T-helper 9 cell (primary cell): ENCODE measurements at places on chromosomes 7 and 10.

DNA sequence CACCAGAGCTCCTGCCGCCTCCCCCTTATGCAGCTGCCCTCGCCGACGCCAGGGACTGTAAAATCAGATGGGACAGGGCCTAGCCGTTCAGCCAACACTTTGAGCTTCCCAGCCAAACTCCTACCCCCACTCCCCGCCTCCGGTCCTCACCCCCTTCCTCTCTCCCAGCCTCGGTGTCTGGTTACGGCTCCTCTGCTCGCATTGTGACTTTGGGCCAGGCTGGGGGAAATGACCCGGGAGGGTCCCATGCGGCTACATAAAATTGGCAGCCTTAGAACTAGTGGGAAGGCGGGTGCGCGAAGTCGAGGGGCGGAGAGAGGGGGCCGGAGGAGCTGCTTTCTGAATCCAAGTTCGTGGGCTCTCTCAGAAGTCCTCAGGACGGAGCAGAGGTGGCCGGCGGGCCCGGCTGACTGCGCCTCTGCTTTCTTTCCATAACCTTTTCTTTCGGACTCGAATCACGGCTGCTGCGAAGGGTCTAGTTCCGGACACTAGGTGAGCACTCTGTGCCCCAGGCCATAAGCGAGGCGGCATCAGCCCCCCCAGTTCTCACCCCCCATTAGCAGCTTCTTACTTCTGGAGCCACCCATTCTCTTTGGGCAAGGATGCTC, at the start of gene KAZALD1:
TSS of gene KAZALD1 (plus strand) at position 366 of the 608 bp plus-strand sequence. CDS start 604 bp downstream, outside the sequence.
- no peak for DNase-seq

GRCh38 chr10:63236113-63236935, 103.2 kb downstream of the NRBF2 start:
- no peak for DNase-seq

DNA sequence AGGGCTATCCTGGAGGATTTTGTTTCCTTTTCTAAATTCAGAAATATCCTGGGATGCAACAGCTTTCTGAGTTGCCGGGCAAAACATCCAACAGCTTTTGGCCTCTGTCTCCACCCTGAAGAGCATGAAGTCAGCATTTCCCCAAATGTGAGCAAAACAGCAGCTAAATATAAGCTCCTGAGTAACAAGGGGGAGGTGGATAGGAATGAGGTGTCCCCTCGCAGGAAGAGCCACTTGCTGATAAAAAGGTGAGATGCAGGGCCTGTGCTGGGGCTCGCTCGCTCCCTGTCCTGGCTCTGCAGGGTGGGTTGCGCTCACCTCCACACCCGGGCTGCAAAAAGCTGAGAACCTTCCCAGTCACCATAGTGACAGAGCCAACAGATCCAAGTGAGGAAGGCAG, 264.3 kb downstream of the ZEB1 start:
- DNase-seq, result no peak

GRCh38 chr10:4431114-4431863, 394.7 kb upstream of the AKR1E2 start:
- DNase-seq, result no peak

GRCh38 chr10:96133135-96133534, 3.0 kb downstream of the ZNF518A start:
- DNase-seq, result no peak

DNA sequence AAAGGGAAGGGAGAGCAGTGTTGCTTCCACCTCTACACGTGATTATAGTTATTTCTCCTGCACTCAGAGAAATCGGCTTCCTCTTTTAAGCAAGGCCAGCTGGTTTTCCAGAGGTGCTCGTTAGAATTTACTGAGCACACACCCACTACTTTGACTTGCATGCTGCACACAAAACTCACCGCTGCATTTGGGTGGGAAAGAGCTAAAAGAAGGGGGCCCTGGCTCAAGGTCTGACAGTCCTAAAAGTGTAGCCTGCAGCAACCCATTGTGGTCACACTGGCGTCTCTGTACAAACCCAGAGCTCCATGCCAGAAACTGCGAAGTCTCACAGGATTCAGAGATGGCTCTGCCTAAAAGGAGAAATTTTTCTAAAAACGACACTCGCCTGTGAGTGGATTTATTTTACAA, 133.7 kb downstream of the SLC25A13 start:
- DNase-seq, result no peak

DNA sequence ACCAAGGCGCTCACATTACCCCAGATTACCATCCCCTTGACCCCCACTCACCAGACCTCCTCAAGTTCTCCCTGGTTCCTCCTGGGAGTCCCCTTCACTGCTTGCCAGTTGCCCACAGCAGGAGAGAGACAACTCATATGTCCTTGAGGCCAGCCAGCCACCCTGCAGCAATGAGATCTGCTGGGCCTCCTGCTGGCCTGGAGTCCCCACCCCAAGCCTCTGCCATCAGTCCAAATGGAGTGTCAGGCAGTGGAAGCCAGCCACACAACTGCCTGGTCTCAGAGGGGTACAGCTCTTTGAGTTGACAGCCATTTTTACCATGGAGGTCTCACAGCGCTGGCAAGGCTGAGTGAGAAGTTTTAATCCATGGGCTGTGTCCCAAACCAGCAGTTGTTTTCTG, 53.0 kb upstream of the EXOC4 start:
- no peak for DNase-seq

DNA sequence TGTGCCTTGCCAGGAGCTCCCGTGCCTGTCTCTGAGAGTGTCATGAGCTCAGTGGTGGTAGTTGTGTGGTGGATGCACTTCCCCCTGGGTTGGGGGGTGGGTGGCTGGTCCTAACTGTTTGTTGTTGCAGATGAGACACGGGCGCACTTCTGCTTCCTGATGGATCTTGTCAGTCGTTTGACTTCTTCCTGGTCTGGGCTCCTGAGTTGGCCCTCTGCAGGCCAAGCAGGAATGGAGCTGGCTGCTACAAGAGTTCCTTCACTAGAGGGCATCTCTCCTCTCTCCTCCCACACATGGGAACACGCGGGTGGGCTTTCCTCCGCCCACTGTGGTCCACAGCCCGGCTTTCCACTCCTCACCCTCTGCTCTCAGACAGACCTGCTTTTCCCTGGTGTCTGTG, 82.0 kb downstream of the BMS1 start:
- no peak for DNase-seq

DNA sequence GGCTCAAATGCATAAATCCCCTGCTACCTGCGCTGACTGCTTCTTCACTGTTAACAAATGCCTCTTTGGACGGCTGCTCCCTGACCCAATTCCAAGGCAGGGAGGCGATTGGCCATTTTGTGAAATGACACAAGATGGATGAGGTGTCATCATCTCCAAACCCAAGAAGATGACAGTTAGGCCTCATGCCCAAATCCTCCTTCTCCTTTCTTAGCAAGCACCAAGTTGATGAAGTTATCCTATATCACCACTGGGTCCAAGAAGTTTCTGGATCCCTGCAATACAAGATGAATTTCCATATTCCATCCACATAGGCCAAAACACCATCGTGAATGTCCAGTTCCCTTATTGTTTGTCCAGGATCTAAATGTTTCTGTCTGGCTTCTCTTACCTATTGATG, 98.5 kb upstream of the RAB11FIP2 start:
- DNase-seq, result no peak

DNA sequence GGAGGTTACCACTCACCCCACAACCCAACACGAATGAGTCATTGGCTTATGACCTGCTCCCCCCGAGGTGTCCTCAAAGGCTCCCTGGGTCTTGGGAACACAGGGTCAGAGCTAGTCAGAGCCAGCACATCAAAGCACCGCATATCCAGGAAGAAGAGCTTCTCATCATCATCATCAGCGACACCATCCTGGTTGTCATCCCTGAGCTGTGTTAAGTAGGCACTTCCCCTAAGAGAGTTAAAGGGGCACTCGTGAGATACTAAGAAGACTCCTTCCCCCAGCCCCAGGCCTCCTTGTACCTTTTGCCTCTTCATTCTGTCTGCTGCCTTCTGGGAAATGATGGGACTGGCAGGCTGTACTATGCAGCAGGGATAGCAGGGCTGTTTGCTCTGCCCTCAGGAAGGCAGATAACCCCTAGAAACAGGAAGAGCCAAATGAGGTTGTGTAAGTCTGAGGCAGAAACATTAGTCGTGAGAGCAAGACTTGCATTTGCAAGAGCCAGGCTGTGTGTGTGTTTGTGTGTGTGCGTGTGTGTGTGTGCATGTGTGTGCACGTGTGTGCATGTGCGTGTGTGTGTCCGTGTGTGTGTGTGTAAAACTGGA, 11.1 kb upstream of the CPA1 start:
- DNase-seq, result no peak

DNA sequence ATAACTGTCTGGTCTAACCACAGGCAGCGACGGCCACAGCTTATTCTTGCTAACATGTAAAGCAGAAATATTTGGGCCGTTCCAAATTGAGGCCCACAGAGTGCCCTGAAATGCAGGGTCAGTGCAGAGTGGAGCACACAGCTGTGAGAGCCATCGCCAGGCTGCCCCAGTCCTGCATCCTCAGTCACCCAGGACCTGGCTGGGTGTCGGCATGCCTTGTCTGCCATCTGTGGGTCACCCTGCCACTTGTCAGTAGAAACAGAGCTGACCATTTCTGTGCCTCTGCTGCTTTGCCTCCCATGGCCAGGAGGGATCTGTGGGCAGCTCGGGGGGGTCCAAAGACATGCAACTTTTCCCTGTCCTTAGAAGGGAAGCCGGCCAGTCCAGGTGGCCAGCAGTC, 57.3 kb upstream of the BTBD16 start:
- no peak for DNase-seq

DNA sequence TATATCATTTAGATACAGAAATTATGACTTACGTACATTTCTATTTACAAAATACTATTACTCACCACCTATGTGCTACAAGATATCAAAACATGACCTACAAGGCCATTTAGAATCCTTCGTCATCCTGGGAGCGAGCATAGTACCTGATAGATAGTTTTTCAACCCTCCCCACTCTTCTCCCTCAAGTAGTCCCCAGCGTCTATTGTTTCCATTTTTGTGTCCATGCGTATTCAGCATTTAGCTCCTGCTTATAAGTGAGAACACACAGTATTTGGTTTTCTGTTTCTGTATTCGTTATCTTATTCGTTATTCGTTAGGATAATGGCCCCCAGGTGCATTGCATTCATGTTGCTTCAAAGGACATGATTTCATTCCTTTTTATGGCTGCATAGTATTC, 28.1 kb downstream of the PNLIPRP2 start:
- no peak for DNase-seq

- no peak for DNase-seq
Observed at GRCh38 chr10:4678951-4679671, 146.9 kb upstream of the AKR1E2 start.

DNA sequence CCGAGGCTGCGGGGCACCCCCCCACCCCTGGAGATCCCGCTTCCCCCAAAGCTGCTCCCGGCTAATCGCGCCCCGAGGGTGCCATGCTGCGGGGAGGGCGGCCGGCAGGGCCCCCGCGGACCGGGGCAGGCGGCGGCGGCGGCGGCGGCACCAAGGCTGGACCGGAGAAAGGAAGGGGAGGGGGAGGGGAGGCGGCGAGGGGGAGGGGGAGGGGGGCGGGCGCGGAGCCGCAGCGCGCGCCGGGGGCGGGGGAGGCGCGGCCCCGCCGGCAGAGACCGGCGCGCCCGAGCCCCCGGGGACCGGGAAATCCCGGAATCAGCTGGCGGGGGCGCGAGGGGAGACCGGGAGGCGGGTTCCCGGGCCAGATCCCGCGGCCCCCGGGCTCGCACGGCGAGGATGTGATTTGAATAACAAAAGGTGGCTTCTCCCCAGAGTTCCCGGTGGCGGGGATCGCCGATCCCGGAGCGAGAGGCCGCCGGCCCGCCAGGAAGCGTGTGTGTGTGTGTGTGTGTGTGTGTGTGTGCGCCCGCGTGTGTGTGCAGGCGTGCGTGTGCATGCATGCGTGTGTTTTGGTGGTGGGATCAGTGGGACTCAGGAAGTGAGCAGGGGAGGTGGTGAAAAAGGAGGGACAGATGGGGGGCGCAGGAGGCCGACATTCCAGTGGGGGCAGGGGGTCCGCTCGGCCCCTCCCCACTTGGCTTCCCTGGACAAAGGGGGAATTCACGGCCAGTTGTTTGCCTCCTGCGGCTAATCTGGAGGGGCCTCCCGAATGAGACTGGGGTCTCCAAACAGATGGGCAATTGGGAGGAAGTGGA, 99.5 kb downstream of the HIP1 start:
- peak; percentile 15 for DNase-seq

GRCh38 chr10:84237199-84238051, 3.9 kb downstream of the LRIT1 start:
- DNase-seq, result no peak

- DNase-seq, result no peak
Observed at GRCh38 chr10:84660450-84661159, 332.2 kb downstream of the CCSER2 start.

- DNase-seq, result no peak
Observed at GRCh38 chr10:47133871-47134570, 166.0 kb upstream of the GDF10 start.

DNA sequence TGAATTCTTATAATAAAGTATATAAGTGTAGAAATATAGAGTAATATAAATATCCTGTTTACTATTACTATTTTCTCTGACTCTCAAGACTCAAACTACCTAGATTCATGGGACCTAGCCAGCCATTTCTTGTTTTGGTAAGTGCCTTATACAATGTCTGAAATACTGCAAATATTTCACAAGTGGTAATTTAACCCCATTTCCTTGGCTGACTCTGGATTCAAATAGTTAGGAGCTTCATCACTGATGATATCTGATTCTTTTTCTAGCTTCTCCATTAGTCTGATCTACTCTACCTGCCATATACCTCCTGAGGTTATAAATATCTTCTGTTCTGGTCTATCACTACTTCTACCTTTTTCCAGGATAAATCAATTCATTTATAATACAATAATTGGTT, 6.4 kb upstream of the RALA start:
- DNase-seq, result no peak

DNA sequence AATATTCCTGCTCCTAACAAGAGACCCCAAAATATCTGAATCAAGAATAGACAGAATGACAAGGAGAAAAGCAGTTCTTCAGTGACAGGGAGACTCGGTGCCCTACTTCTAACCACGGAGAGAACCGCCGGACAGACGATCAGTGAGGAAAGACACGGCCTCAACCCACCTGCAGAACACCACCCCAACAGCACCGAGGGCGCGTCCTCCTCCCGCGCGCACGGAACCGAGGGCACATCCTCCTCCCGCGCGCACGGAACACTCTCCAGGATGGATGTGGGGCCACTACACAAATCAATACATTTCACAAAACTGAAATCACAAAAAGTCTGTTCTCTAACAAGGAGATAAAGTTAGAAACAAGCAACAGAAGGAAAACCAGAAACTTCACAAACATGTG, 9.7 kb upstream of the ADAM8 start:
- no peak for DNase-seq

DNA sequence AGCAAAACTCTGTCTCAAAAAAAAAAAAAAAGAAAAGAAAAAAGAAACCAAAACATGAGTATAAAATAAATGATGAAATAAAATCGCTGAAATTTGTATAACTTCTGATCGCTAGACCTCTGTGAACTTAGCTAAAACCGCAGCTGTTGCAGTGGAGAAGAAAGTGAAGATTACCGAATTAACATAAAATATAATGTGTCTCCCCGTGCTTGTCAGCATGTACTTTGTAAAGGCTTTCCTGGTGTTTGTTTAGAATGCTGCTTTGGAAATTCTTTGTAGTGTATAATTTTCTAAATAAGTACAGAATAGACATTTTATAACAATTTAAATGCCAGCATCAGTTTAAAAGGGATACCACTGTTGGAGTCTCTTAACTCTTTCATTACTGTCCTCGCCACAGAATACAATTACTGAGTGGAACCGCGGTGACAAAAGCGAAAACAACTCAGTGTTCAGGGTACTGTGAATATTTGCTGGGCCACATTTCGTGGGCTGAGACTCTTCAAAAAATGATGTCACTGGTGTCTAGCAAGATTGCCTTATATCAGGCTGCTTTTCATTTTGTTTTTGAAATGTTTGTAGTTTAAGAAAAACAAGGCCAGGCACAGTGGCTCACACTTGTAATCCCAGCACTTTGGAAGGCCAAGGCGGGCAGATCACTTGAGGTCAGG, 167.7 kb downstream of the NSUN6 start:
- DNase-seq, result no peak

GRCh38 chr7:31602041-31602625, 84.9 kb upstream of the PPP1R17 start:
- no peak for DNase-seq
